Jurkat, Clone E6-1 (cell line): ENCODE measurements at places on chromosomes 5 and 9.

GRCh38 chr5:116475338-116475737 is 99.3 kb downstream of the SEMA6A start:
- no peak for DNase-seq

GRCh38 chr9:124137009-124137943 is 120.5 kb upstream of the NEK6 start:
- DNase-seq, result no peak

GRCh38 chr9:134995792-134996120 is 78.0 kb upstream of the FCN1 start:
- no peak for DNase-seq

DNA sequence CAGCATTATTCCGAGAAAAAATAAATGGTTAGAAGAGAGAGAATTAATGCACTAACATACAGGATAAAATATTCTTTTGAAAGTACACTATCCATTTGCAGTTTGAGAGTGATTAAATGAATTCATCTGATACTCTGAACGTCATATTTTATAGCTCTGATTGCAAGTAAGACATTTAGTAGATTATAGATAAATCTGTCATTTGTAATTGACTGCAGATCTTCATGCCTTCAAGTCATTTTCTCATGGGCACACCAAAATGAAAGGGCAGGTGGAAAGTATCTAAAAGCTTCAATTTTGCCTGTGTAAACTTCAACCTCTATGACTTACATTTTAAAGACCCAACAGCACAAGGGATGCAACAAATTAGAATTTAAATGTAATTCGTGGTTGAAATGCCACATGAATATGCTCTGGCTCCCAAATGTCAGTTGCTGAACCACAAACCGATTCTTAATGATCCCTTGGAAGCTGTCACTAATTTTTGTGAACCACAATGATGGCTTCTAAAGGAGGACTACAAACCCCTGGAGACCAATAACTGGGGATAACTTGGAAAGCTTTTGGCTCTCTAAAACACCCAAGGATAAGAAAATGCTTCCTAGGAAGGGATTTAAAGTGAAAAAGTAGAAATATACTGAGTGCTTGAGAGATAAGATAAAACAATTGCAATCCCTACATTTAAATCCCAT is 3.9 kb downstream of the TYRP1 start:
- no peak for DNase-seq

- DNase-seq, result no peak
These were observed 84.4 kb upstream of the SPIN1 start for GRCh38 chr9:88303721-88304451.

DNA sequence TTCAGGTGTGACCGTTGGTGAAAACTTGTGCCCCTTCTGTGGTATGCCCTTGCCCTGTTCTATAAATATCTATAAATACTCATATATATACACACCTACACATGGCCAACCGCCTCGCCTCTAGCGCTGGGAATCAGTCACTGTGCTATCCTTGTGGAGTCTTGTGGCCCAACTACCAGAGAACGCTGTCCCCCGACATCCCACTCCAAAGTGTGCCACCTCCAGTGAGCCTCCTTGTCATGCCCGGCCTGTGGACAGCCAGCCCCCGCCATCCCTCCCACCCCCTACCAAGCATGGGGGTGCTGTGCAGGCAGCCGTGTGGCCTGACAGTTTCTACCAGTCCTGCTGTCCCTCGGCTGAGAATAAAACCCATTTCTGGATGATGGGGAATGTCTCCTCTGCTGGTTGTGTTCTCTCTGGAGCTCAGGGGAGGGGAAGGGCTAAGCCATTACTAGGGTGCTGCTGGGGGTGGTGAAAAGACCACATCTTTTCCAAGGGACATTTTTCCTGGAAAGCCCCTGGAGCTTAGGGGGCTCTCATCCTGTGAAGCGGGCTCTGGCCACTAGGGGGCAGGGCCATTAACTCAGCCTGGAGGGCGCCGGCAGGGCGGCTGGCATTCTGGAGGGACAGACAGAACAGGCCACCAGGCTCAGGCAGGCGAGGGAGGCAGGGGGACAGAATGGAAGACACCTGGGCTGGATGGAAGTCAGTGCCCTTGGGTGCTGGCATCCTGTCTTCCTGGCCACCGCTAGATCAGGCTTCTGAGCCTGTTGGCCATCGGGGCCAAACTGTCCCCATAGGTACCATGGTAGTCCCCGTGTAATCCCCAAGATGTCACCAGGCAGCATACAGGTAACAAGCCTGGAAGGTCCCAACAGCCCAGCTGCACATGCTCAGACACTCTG is 20.7 kb downstream of the GOLGA2 start:
- DNase-seq, result peak; percentile 29

GRCh38 chr5:78591972-78592700 is 56.4 kb downstream of the LHFPL2 start:
- no peak for DNase-seq

- DNase-seq, result no peak
These were observed 535.8 kb downstream of the EBF1 start for GRCh38 chr5:158563760-158564390.

DNA sequence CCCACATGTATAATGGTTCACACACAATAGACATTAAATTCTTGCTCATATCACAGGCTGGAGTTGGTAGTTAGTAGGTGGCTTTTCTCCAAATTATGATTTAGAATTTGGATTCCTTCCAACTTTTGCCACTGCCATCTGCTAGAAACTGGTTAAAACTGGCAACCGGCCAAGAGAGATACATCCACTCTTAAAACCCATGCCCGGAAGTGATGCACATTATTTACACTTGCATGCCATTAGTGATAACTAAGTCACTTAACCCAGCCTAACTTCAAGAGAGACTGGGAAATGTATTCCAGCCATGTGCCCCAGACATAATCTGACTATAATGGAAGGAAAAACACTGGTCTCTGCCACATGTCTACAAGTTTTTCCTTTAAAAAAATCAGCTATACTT is 395.7 kb upstream of the SEMA6A start:
- DNase-seq, result peak; percentile 18

GRCh38 chr5:112061666-112062065 is 304.7 kb upstream of the NREP start:
- DNase-seq, result no peak

DNA sequence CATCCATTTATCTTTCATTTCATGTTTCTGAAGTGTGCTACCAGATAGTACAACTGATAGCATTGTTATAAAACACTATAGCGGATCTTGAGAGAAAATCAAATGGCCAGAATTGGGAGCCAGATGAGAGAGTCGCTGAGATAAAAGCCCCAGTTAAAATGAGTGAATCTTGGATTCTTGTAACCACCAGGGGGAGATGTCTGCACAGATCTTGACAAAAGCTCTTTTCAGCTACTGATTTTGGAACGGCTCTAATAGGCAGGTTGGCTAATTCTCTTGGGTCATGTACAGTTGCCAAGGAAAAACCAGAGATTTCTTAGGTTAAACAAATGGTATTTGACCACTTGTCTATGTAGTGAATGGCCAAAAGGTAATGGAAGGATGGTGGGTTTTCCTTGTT is 21.7 kb downstream of the F2RL2 start:
- peak; percentile 67 for DNase-seq

- no peak for DNase-seq
These were observed 62.0 kb downstream of the BHMT start for GRCh38 chr5:79173626-79174025.

DNA sequence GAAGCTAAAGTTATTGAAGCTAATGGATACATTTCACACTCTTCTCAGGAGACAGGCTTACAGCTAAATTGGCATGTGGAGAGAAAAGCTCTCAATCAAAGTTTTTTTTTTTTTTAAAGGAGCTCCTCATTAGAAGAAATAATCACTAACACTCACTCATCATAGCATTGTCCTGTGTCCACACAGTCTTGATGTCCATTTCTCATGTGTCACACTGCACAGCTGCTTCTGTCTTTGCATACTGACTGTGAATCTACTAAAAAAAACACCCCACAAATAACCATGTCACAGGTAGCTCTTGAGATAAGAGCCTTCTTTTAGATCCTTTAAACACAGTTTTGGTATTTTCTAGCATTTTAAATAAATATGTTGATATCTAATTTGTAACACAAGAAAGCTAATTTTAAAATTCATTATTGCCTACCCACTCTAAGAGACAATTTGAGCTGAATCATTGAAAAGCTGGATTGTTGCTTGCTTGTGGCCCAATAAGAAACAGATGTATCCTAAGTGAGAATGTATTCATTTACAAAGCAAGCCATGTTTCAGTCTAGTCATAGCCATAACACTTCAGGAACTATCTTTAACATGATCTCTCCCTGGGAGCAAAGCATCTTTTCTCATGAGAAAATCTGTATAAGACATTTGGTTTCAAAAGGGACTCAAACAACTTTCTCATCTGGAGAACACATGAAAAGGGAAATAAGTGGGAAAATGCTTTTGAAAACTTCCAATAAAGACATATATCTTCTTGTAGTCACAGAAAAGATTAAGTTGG is 48.1 kb upstream of the PCSK1 start:
- no peak for DNase-seq

DNA sequence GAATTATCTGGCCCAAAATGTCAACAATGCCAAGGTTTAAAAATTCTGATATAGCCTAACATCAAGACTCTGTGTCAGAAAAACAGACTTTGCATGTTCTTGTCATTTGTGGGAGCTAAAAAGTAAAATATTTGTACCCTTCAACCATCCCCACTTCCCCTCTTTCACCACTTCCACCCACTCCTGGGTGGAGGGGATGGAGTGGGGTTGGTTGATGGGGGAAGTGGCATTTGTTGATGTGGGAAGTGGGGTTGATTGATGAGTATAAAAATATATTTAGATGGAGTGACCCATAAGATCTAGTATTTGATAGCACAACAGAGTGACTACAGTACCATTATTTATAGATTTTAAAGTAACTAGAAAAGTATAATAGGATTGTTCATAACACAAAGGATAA is 55.0 kb upstream of the C9orf72 start:
- no peak for DNase-seq
